ENCODE measurements at places on chromosomes 3 and 15. TPM values are rescaled to one million over a fixed set of nuclear protein-coding genes. Genes with fewer than 3 reads are reported as not detected.

GRCh38 chr3:73451301-73451944, 173.3 kb downstream of the PDZRN3 start:
- DNase-seq: peak; percentile 70

GRCh38 chr3:65083240-65083639, 395.4 kb upstream of the ADAMTS9 start:
- DNase-seq: no peak

DNA sequence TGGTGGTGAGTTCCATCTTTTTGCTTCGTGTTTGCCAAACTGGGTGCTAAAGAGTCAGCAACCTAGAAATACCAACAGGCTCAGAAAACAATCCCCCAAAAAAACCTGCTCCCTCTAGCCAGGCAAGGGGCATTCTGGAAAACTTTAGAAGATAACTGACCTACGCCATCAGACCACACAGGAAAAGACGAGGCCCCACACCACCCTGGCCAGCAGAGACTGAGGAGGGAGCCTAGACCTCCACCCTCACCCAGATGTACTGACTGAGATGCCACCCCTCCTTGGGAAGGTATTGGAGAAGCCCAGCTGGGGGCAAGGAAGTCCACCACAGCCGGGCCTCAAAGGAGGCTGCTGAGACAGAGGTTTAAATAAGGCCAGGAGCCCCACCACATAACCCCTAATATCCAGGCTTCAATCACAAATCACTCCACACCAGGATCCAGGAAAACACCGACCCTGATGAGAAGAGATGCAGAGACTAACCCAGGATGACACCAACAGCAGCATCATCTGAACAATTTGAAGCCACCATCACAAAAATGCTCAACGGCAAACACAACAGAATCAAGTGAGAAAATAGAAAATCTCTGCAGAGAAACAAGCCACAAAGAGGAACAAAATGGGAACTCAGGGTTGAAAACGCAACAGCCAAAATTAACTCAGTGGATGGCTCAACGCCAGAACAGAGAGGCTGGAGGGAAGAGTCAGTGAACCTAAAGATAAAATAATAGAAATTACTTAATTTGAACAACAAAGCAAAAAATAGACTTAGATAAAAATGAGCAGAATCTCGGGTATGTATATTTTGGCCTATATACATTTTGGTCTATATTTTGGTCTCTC, 61.0 kb downstream of the TPRA1 start:
- DNase-seq: no peak

DNA sequence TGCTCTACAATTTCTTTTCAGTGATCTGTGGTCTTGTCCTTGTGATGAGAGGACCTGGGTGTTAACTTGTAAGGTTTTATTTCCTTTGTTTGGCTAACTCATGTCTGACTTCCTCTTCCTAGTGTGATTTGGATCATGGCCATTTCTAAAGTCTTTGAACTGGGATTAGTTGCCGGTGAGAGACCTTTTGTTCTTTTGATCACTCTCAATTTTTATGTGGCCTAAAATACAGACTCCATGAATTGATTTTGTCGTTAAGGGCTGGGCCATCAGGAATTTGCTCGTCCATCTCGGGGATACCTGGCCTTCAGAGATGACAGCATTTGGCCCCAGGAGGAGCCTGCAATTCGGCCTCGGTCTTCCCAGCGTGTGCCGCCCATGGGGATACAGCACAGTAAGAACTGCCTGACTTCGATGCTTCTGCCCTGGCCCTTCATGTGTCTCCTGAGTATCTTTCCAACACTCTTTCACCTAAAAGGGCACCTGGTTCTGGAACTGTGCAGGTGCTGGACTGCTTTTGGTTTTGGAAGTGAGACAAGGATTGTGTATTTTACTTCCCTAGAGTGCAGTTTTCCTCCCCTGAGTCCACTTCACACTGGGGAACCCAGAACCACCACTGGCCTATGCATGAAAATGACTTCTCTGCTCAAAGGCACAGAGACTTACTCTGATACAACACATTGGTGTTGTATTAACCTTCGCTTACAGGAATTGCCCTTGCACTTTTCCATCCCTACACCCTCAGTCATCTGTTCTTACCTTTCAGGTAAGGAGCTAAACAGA, 13.1 kb upstream of the LRRC2 start:
- no peak for DNase-seq

DNA sequence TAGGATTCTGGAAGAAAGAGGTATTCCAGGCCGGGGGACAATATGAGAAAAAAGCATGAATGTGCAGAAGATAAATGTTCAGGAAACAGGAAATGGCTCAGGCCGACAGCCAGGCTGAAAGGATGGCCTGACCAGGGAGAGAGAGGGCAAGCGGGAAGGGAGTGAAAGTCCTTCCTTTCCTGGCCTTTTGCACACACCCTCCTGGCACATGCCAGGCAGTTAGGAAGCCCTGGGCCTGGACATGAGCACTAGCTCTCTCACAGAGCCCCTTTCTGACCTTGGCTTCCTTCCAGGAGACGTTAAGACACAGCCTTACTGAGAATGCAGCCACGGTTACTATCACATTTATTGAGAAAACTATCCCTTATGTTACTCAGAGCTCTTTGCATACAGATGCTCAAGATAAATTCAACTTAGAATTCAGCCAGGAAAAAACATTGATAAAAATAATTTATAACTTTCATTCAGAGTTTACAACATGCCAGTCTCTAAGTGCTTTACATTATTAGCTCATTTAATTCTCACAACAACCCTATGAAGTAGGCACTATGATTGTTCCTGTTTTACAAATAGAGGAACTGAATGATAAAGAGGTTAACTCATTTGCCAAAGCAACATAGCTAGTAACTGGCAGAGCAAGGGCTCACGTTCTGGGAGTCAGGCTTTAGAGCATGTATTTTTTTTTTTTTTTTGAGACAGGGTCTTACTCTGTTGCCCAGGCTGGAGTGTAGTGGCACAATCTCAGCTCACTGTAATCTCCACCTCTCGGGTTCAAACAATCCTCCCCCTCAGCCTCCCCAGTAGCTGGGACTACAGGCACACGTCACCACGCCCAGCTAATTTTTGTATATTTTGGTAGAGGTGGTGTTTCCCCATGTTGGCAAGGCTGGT, 39.4 kb upstream of the SMAD3 start:
- DNase-seq: peak; percentile 51

DNA sequence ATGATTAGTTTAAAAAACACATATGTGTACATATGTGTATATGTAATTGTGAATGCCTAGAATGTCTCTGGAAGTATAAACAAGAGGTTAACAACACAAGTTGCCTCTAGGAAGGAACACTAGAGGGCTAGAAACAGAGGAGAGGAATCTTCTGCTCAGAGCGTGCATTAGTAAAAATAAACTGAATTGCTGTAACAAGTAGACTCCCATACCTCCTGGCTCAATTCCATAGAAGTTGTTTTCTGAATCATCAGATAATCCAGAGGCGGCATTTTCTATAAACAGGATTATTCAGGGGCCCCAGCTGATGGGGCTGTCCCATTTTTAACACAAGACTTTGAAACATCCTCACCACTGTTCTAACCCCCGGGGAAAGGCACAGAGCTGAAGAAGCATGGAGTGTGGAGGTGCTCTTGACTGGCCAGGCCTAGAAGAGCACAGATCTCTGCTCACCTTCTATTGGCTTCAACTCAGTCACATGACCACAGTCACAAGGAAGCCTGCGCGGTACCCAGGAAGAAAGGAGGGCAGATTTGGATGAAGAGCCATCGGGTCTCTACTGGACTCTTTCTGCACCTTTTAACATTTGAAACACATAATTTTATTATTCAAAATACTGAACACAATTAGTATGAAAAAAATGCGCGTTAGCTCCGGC, 145.7 kb downstream of the TLE3 start:
- DNase-seq: peak; percentile 13

GRCh38 chr15:34341381-34342212, 1.3 kb downstream of the NOP10 start:
- DNase-seq: no peak

DNA sequence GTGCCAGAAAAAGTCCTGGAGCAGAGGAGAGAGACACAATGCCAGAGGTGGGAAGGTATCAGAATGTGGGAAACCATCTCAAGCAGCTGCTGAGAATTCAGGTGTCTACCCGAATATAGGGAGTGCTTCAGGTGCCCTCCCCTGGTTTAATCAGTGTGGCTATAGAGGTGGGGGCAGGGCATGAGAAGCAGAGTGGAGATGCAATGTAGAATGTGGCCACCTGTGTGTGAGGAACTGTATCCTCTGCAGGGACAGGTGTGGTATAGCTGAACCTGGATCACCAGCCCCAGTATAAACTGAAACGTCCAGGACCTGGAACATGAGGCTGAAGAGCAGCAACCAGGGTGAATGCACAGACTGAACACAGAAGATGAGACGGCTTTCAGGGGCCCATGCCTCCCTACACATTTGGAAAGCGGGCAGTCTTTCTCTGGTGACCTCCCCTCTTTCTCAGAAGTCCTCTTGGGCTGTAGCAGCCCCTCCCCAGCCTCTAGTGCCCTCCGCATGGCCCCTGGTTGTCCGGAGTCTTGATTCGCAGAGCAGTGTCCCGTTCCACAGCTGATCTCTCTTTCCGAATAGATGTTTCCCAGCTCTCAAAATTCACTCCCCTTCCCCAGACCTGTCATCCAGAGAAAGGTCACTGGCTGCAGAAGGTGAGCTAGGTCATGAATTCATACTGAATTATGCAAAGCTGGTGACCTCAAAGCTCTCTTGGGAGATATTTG, 103.1 kb downstream of the ABHD5 start:
- DNase-seq: no peak

DNA sequence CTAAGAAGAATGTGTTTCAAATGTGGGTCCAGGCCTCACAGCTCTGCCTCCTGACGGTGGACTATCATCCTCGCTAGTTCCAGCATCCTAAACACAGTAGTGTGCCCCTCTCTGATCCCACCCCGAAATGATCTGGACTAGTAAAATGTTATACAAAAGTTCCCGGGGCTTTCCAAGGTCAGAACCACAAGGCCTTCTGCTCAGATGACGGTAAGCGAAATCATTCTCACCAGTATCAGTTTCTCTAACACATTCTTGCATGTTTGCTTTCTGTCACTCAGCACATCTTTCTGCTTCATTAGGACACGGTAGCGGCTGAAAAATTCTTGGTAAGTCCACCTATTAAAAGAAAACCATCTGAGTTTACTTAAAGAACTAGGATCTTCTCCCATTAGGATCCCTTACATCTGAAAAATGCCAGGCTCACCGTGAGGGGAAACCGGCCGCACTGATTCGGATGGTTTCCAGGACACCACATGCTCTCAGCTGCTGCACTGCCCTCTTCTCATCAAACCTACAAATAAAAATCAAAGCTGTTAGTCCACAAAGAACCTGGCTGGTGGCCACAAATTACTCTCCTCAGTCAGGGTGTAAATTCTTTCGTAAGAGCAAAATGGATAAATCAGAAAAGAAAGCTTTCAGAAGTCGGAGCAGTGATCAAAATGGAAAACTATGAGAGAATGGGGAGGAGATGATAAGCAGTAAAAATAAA, 83.9 kb upstream of the MYO5C start:
- no peak for DNase-seq

GRCh38 chr3:194109192-194109863, 26.6 kb upstream of the HES1 start:
- DNase-seq: no peak

DNA sequence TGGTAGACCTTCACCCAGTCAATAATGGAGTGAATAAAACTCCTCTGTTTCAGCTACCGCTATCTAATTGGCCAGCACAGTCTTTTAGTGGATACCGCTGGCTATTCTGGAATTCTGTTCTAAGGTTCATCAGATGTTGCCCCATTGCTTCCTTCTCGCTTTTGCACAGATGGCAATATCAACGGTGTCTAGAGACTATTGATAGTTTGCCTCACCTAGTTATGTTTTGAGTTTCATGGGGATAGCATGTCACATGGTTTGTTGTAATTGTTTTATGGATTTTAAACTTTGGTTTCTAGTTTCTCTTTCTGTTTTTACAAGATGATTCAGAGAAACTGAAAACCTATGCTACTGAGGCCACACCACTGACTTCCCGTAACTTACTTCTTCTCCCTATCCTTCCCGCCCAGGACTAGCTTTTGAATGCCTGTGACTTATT, 2.0 kb downstream of the XRN1 start:
- DNase-seq: peak; percentile 53

DNA sequence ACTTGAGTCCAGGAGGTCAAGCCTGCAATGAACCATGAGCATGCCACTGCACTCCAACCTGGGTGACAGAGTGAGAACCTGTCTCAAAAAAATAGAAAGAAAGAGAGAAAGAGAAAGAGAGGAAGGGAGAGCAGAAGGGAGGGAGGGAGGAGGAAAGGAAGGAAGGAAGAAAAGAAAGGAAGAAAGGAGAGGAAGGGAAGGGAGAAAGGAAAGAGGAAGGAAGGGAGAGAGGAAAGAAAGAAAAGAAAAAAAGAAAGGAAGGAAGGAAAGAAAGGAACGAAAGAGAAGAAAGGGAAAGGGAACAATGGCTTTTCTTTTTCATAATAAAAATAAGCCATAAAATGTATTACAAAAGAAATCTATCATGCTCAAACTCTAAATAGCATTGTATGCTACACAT, 116.9 kb downstream of the ZNF385D start:
- no peak for DNase-seq

GRCh38 chr3:195537995-195538394, 5.1 kb downstream of the PPP1R2 start:
- no peak for DNase-seq

- no peak for DNase-seq
Observed at GRCh38 chr3:142081178-142081577, 68.2 kb downstream of the TFDP2 start.

The UROC1 gene
- total RNA-seq: not detected

The EXD1 gene
- not detected for total RNA-seq

The GOLGA8N gene
- 0.83 TPM for total RNA-seq

The IL5RA gene
- not detected for total RNA-seq
